ENCODE measurements at places on chromosomes 4 and X.

DNA sequence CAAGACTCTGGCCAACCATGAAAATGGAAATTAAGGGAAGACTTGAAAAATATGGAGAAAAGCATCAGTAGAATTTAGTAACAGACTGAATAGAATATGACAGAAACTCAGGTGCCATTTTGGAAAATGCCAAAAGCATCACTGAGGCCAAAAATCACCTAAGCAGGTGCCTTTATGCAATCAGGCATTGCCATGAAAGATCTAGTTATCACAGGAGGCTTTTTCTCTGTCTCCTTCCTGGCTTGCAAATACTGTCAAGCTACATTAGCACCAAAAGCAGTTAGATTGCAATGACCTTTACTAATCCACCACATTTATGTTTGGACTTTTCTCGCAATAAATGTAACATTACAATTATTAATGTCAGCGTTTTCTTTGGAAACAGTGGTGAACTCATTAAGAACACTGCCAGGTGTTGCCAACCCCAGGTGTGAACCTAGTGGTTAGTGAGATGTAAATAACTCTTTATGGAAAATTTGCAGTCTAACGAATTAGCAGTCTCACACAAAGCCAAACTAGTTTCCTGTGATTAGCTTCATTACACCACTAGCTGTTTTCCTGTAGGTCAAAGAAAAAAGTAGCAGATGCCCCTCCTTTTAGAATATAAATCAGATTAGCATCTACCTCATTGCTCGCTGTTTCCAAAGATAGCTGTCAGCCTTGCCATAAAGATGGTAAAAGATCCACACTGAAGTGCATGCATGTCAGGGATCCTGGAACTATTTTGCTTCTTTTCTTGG lies 1568.4 kb upstream of the TENM3 start:
- no peak for DNase-seq

- DNase-seq: no peak
Observed at GRCh38 chr4:39353478-39354253, 12.5 kb downstream of the RFC1 start.

DNA sequence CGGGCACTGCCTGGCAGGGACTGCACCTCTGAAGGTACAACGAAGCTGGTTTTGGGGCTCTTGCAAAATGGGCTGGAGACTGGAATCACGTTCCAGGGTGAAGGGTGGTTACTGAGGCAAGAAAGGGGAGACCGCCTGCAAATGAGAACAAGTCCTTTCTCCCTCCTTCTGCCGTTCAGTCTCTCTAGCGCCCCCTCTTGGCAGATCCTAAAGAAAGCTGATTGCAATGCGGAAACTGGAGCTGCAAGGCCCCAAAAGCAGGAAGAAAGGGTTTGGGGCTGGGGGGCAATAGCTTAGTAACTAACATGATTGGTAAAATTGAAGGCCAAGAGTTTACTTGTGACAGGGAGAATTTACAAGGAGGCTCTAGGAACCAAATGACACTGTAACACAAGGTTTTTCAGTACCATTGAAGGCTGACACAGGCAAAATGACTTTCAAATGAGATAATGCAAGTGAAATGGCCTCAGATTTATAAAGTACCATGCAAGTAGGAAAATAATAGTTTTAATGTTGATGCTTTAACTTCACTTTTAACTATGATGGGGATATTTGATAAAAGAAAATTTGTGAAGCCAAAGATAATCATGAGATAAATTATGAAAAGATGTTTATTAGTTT lies 222.7 kb upstream of the HAND2 start:
- DNase-seq: peak; percentile 61

DNA sequence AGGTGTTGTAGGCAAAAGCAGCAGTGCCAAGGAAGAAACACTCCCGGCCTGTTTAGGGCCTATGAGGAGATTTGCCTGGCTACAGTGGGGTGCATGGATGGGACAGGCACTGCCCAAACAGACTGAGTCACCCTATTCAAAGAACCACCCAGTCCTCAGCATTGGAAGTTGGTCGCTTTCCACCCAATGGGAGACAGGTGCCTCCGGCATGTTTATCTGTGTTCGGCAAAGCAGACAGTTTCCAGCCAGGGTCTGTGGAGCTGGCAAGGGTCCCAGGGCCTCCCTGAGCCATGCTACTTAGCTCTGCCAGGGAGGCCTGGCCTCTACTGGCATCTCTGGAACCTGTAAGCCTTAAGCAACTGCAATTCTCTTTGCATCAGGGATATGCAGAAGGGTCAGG lies 165.1 kb upstream of the ATP6AP2 start:
- no peak for DNase-seq

DNA sequence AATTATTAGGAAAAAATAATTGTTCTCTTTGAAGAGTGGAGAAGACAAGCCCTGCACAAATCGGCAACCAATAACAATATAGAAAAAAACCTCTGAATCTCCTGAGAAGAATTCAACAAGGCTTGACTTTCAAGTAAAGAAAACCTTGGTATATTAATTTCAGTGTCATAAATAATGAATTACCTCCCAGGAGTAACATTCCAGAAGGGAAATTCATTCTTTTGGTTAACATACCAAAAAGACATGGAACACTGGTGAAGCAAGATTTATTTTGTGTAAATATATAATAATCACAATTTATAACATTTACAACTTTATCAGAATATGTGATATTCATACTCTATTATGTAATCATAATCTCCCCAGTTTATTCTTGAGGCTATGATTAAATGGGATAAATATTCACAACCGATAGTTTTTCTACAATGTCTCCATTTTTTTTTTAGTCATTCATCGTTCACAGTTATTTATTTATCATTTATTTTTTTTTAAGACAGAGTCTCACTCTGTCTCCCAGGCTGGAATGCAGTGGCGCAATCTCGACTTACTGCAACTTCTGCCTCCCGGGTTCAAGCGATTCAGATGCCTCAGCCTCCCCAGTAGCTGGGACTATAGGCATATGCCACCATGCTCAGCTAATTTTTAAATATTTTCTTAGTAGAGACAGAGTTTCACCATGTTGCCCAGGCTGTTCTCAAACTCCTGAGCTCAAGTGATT lies 53.0 kb upstream of the RPS6KA6 start:
- no peak for DNase-seq

DNA sequence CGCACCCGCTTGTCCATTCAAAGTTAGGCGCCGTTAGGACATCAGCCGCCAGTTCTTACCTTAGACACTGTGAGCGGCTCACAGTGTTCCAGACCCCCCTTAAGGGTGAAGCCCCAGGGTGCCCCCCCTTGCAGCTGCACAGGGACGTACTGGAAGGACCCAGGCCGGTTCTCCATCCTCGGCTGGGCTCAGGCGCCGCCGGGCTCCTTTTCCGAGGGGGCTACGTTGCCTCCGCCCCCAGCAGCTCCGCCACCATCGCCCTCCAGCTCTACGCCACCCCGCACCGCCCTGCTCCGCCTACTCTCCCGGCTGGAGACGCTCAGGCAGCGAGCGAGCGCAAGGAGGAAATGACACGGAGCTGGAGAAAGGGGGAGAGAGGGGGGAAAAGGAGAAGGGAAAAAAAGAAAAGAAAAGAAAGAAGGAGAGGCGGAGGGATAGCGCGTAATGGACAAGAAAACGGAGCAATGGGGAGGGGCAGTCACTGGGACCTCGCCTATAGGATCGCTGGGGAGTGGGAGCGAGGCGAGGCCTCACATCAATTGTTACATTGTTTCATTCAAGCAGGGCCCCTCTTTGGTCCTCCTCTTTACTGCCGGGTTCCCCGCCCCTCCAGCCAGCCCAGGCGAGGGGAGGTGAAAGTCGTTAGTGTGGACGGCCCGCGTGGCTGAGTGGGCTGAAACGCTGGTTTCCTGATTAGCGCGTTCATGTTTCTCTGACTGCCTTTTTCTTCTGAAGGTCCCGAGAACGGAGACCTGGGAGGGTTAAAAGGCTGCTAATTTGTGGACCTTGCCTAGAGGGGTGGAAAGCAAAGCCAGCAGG lies at the start of gene SHROOM4:
SHROOM4 (minus strand) TSS at position 352 of the 819 bp plus-strand sequence; CDS start at position 176, 176 bp downstream.
- peak; percentile 69 for DNase-seq

DNA sequence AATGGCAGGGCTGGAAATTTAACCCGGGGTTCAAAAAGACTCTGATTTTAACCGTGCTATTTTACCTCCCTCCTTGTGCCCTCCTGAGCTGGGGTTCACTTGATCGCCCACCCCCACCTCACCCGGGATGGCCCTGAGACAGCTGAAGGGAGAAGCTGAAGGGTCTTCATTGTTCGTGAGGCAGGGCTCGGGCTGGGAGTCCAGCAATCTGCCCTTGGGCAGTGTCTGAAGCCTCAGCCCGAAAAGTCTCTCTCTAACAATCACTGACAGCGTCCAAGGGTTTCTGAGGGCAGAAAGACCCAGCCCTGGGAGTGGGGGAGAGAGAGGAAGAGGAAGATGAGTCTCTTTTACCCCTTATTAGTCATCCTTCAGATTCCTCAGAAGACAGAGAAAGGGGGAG lies 39.4 kb upstream of the PHOX2B start:
- no peak for DNase-seq

- DNase-seq: no peak
Observed at GRCh38 chr4:123990310-123990870, 593.8 kb downstream of the SPRY1 start.

- DNase-seq: no peak
Observed at GRCh38 chrX:103584596-103584995, 719 bp upstream of the TCEAL4 start.

DNA sequence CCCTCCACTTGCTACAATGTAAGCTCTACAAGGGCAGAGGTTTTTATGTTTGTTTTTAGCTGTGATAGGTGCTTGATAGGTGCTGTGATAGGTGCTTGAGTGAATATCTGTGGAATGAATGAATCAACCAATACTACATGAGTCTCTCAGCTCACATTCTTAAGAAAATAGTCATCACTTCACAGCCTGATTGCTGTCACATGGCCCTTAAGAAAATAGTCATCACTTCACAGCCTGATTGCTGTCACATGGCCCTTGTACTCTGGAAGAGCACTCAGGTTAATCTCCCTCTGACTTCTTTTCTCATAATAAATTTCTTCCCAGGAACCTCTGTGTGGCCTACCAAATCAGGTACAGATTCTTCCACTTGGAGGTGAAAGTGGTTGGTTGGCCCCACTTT lies 335.2 kb downstream of the TENM3 start:
- DNase-seq: no peak

- DNase-seq: no peak
Observed at GRCh38 chrX:5870238-5870637, 358.4 kb downstream of the NLGN4X start.

GRCh38 chrX:77749695-77750094 lies 36.3 kb downstream of the ATRX start:
- no peak for DNase-seq

DNA sequence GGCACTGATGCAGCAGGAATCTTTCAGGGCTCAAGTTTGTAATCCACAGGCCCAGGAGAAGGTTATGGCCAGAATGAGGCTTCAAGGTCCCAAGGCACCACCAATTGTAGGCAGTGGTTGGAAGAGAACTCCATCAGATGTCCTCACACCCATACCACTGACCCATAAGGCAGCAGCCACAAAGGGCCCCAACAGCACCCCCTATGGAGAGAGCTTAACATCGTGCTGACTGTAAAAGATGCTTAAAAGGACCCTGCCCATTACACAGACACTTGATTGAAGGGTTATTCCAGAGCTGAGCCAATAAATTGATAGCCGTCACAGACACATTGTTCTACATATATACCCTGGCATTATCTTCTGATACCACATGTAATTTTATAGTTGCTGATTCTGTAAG lies 113.7 kb downstream of the SOWAHB start:
- DNase-seq: no peak

- DNase-seq: no peak
Observed at GRCh38 chrX:141175786-141176185, 1.1 kb downstream of the LDOC1 start.

GRCh38 chr4:14023036-14023435 lies 395.5 kb upstream of the BOD1L1 start:
- no peak for DNase-seq

- DNase-seq: no peak
Observed at GRCh38 chr4:8260656-8261111, 8.9 kb upstream of the HTRA3 start.

DNA sequence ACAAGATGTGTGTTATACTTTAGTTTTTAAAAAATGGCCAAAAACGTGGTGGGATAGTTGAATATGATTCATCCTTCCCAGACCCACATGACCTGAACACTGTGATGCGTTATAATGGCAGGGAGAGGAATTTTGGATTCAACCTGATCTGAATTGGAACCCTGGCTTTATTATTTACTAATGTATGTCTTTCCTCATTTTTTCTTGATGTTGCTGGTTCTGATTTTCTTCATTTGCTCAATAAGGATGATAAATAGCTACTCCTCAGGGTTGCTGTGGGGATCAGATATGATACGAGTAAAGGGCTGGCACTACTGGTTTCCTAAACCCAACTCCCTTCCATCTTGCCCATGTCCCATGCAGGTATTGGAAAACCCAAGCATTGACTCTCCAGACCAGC lies 24.2 kb upstream of the ACSL1 start:
- no peak for DNase-seq

- DNase-seq: no peak
Observed at GRCh38 chr4:52966781-52967180, 104.7 kb downstream of the RASL11B start.

GRCh38 chrX:6311540-6311939 lies 82.9 kb upstream of the NLGN4X start:
- DNase-seq: no peak

DNA sequence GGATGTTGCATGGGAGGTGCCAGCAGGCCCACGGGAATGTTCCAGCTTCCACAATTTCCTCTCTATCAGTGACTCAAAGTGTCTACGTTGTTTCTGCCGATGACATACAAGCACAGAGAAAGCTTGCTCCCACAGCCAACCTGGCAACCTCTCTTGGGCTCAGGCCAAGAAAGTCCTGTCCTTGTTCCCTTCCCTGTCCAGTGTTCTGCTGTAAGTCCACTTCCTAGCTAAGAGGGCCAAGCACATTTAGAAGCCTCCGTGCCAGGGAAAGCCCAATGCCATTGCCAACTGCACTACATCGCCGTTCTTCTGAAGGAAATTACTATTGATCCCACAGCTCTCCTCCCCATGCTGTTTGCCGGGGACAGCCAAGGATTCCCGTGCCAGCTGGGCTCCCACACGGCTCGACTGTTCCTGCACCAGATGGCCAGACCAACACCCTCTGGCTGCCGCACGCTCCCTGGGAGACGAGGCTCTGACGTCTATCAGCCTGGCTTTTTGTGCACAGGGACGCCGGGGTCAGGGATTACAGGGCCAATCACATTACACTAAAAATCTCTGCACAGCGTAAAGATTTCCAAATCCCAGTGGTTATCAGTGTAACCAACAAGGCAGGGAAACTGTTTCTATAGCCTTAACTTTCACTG lies 284.0 kb downstream of the BCOR start:
- no peak for DNase-seq

DNA sequence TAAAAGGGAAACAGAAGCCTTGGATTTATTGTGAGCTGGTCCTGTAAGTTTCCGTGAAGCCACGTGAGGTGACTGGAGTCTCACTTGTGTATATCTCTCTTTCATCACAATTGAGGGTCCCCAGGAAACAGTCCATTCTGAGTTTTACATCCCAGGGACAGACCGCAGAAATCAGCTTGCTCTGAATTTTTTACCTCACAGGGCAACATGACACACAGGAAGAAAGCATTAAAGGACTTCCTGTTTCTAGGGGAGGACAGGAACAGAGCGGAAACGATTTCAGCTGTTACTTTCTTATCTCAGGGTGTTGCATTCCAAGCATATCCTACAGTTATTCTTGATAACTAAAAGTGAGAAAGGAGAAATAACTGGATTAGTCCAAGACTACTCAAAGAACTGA lies 553.5 kb downstream of the TRAM1L1 start:
- no peak for DNase-seq

GRCh38 chr4:152102436-152103000 lies 341.7 kb upstream of the GATB start:
- DNase-seq: no peak

- DNase-seq: no peak
Observed at GRCh38 chr4:101348995-101349800, 1.9 kb upstream of the PPP3CA start.

- no peak for DNase-seq
Observed at GRCh38 chrX:63488546-63489373, 137.6 kb upstream of the SPIN4 start.
